ENCODE measurements at places on chromosomes 6 and 20.
A peak's percentile ranks its signal among the peaks of the same experiment; 100 is the strongest.

DNA sequence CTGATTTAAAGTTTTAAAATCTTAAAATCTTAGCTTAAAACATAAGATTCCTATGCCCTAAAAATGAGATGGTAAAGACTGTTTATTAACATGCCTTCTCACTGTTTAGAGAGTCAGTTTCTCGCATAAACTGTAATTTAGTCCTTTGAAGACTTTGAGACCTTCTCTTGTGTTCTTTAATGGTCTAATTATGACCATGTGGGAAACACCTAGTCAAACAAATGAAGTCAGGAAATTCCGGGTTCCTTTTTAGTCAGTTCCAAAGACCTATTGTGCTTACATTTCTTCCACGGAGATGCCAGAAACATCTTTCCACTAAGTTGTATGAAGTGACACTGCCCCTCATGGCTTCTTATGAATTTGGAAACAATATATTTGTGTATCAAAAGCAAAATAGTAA, 64.2 kb upstream of the KIF25 start:
- no peak for DNase-seq

DNA sequence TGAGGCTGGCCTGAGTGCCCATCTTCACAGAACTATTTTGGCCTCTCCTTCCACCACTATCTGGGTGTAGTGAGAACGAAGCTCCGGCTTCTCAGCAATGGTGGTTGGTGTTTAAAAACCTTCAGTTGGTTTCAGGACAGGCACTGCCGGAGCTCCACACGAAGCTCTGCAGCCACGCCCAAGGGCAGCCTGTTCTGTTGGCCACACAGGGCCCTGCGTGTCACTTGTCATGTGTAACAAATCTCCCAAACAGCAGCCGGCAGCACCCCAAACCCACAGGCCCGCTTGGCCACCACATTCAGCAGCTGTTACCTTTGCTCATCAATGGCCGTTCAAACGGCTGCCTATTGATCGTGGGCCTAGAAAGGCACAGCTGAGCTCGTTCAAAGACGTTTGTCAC, 97.5 kb downstream of the ERMARD start:
- no peak for DNase-seq

GRCh38 chr6:24883618-24884017, 52.1 kb downstream of the RIPOR2 start:
- no peak for DNase-seq

DNA sequence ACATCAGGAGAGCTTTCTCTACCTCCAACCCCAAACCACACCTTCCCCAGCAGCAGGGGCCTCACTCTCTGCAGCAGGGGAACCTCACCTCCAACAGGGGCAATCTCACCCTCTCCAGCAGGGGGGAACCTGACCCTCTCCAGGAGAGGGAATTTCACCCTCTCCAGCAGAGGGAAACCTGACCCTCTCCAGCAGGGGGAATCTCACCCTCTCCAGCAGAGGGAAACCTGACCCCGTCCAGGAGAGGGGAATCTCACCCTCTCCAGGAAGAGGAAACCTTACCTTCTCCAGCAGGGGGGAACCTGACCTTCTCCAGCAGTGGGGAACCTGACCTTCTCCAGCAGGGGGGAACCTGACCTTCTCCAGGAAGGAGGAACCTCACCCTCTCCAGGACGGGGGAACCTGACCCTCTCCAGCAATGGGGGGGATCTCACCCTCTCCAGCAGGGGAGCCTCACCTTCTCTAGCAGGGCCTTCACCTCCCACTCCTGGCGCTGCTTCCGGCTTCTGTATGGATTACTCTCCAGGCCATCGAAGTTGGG, 3.1 kb downstream of the B3GALT4 start:
- DNase-seq: peak; percentile 29

GRCh38 chr20:24448170-24448569, 21.3 kb upstream of the SYNDIG1 start:
- DNase-seq: no peak

Measured in neural crest cell (in vitro differentiated cells).